ENCODE measurements at places on chromosomes 5 and 9.

DNA sequence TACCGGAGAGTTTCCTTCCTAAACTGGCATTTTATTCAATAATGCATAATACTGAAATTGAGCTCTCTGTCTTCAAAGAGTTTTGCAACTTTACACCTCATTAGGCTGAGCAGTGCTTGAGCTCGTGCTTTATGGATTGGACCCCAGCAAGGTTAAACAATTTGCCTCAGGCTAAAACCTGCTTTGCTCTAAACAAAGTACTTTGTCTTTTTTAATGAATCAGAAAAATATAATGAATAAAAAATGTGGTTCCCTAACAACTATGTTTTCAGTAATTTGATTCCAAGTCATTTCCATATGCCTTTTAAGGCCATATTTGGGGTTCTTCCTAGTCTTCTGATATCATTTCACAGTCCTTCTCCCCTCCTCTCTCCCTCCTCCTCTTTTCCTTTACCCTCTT lies 20.0 kb downstream of the ZNF366 start:
- DNase-seq: no peak

DNA sequence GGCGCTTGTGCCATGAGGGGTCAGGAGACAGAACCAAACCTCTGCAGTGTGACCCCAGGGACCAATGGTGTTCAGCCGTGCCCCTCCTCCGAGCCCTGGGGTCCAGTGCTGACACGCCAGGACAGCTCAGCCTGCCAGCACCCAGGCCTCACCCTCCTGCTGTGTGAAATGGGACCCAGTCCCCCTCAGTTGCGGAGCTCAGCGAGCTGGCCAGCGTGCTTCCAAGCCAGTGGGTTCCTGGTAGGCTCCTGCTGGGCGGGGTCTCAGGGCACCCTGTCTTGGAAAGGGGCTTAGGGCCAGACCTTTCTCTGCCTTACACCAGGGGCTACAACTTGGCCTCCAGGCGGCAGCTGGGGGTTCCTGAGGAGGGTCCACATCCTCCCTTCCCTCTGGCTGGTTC lies 4.4 kb downstream of the RNF44 start:
- no peak for DNase-seq

GRCh38 chr5:145739843-145740242 lies 95.3 kb downstream of the PRELID2 start:
- no peak for DNase-seq

DNA sequence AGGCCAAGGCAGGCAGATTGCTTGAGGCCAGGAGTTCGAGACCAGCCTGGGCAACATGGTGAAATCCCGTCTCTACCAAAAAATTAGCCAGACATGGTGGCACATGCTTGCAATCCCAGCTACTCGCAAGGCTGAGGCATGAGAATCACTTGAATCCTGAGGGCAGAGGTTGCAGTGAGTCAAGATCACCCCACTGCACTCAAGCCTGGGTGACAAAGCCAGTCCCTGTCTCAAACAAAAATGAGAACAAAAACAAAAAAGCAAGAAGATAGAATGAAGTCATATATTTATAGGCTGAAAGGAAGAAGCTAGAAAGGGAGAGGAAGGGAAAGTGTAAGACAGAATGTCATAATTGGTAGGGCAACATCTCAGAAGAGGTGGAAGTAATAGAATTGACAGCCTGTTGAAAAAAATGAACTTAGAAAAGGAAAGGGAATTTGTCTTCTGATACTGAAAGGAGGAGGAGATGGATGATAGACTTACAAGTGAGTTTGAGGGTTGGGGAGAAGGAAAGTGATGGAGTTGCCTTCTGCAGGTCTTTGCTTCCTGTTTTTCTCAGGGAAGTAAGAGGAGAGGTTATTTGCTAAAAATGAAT lies 32.2 kb downstream of the CARD6 start:
- DNase-seq: no peak

- DNase-seq: no peak
These were observed 21.7 kb upstream of the SPDL1 start for GRCh38 chr5:169561893-169562292.

GRCh38 chr5:14447958-14448911 lies 133.4 kb upstream of the OTULINL start:
- DNase-seq: no peak

Data from T-cell (primary cell).